ENCODE measurements at places on chromosomes 11 and 22. TPM values are rescaled to one million over a fixed set of nuclear protein-coding genes. Genes with fewer than 3 reads are reported as not detected.

The FAM83F gene
- total RNA-seq: not detected

The CARD10 gene
- total RNA-seq: 29.2 TPM

The OR52I2 gene
- not detected for total RNA-seq

The TRIM49 gene
- not detected for total RNA-seq

The CBLIF gene
- total RNA-seq: not detected

The DCUN1D5 gene
- 28.7 TPM for total RNA-seq

The GDPD4 gene
- not detected for total RNA-seq

The TEX12 gene
- total RNA-seq: not detected

The HEPN1 gene
- total RNA-seq: not detected

The GDPD5 gene
- total RNA-seq: 3.1 TPM

The ST3GAL4 gene
- total RNA-seq: 74.8 TPM

Measured in osteocyte (in vitro differentiated cells).